ENCODE measurements at places on chromosomes 7 and 10. TPM values are rescaled to one million over a fixed set of nuclear protein-coding genes. Genes with fewer than 3 reads are reported as not detected.

CRHR2 gene
- polyA plus RNA-seq = 0.28 TPM

TAS2R3 gene
- 2.9 TPM for polyA plus RNA-seq

HGF gene
- 21.7 TPM for polyA plus RNA-seq

AP1S1 gene
- 86.4 TPM for polyA plus RNA-seq

MRPS33 gene
- 89.8 TPM for polyA plus RNA-seq

WNT8B gene
- not detected for polyA plus RNA-seq

MUC12 gene
- polyA plus RNA-seq = 1.7 TPM

PAPOLB gene
- 0.13 TPM for polyA plus RNA-seq

TSPAN12 gene
- 43.5 TPM for polyA plus RNA-seq

GPR146 gene
- 6.5 TPM for polyA plus RNA-seq

HOXA7 gene
- 5.4 TPM for polyA plus RNA-seq

SPDYE6 gene
- 5.6 TPM for polyA plus RNA-seq

H2BK1 gene
- polyA plus RNA-seq = not detected

ZNF746 gene
- 15.1 TPM for polyA plus RNA-seq

SH2D4B gene
- 0.27 TPM for polyA plus RNA-seq

MAGI2 gene
- polyA plus RNA-seq = 9.2 TPM
